Activated naive CD8-positive, alpha-beta T cell treated with anti-CD3 and anti-CD28 coated beads, Interleukin-2, amount 50 U/mL, for 16 hours (primary cell): ENCODE measurements at places on chromosomes 7 and 10.

DNA sequence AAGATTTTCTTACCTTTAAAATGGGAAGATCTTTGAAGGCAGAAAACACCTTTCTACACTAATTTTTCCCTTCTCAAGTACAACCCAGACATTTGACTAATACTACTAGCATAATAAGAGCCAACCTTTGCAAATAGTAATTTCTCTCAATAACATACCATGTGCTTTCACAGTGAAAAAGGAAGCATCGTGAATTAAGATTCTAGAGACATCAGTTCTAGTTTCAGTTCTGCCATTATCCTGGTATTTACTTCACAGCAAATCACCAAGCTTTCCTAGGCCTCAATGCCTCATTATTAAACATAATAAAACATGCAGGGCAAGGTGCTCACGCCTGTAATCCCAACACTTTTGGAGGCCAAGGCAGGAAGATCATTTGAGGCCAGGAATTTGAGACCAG lies 24.9 kb downstream of the GSAP start:
- no peak for DNase-seq

- no peak for DNase-seq
These were observed 294.6 kb upstream of the ZNF32 start for GRCh38 chr10:43943119-43943817.

- DNase-seq = no peak
These were observed 69.9 kb downstream of the ASAH2B start for GRCh38 chr10:50809596-50809995.

DNA sequence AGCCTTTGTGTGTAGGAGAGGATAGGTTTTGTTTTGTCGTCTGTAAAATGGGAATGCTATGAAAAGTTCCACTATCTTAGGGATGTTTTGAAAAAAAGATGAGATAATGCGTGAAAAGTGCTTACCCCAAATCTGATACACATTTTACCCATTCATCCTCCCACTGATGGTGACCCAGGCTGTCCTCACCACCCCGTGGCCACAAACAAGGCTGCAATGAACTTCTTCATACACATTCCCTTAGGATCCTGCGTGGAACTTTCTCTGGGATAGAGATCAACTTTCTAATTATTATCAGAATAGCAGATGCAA lies 399 bp upstream of the OGDHL start:
- DNase-seq = no peak

DNA sequence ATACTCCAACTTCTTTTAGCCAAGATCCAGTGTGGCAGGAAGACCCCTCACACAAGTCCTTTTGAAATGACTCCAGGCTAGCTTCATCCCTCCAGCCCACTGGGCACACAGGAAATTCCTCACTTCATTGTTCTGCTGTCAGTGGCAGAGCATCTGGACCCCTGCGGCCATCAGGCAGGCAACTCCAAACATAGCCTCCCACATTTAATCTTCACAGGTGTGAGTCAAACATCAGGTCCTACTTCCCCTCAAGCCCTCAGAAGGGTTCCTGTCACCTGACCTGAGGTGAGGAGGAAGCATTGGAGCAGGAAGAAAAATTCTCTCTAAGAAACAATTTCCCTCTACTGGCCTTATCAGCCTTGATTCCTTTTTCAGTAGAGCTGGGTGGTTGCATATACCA lies 51.1 kb upstream of the C1GALT1 start:
- DNase-seq = no peak

DNA sequence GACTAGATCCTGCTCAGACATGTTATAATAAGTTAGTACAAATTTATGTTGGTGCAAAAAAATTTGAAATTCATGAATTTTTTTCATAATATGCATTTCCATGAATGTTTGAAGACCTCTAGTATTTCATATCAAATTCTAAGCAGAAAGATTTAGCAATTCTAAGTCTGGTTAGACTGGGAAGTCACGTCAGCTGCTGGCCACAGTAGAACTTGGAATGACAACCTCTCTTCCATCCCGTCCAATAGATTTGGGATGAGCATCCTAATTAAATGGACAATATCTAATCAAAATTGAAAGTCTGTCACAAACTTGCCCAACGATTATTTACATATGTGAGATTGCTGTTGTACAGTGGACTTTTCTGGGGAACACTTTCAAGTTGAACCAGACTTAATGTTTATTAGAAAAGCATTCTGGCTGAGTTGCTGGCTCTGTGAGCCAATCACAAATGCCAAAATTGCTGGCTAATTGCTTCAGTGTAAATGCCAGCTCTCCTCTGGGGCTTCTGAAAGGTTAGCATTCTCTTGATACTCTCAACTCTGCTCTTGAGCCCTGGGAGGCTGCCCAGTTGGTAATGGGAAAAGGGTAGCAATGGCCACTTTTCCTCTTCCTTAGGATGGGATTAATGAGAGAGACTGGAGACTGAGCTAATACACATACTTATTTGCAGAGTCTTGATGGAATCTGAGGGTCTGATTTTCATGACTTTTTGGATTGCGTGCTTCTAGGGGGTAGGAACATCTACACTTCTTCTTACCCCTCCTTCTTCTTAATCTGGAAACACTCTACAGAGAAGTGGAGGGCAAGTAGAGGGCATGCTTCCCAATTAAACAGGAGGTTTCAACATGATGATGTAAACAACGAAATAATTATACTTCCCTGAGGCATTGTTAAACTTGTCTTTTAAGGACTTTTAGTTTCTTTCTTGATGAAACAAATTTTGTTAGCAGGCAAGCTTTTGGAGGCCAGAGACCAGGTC lies 253.5 kb downstream of the BAMBI start:
- no peak for DNase-seq

DNA sequence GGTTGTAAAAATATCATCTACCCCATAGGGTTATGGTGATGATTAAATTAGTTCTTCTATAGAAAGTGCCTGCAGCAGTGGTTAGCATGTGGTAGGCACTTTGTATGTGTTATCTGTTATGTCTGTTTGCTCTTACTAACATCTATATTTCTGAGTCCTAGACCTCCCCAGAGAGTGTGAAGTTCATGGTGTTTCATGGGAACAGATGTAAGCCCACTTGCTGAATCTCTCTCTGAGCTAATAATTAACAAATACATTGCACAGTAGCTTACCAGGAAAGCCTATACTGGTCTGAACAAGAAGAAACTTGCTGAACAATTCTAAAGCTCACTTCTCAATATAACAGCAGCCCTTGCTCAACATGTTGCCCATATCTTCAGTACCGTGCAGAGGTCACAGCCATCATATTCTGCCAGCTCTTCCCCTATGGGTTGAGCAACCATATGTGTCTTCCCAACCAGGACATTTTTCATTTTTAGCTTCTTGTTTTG lies 100.1 kb downstream of the NPSR1 start:
- DNase-seq = no peak

- DNase-seq = no peak
These were observed 790 bp downstream of the ADAM22 start for GRCh38 chr7:87934699-87935383.

DNA sequence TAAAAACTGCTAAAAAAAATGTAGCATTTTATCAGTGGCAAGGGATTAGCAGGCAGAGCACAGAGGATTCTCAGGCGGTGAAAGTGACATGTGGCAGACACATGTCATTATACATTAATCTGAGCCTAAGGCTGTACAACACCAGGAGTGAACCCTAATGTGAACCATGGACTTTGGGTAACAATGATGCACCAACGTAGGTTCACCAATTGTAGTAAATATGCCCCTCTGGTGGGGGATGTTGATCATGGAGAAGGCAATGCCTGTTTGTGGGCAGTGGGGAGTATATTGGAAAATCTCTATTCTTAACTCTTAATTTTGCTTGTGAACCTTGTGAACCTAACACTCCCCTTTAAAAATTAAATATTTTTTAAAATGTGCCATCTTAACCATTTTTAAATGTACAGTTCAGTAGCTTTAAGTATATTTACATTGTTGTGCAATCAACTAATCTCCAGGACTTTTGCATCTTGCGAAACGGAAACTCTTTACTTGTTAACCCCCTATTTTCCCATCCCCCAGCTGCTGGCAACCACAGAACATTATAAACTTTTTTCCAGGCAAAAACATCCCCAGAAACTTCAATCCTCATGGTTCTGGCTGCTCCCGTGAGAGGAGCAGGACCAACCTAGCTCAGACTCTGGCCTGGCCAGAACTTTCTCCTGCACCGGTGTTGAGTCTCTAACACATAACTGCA lies 29.9 kb downstream of the LRRC20 start:
- no peak for DNase-seq

DNA sequence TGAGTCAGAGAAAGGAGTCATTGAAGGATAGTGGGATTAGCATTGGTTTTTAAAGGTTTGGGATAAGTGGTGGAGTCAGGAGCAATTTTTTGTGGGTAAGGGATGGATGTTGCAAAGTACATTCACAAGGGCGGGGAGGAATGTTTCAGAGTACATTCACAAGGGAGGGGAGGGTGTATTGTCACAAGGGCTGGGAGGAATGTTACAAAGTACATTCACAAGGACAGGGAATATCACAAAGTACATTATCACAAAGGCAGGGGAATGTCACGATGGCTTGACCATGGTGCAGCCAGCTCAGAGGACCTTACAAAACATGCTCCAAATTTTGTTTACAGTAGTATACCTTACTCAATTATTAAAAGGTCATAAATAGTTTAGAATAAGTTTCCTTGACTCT lies 30.3 kb downstream of the C1GALT1 start:
- no peak for DNase-seq

GRCh38 chr10:3407208-3407607 lies 234.6 kb upstream of the PITRM1 start:
- DNase-seq = no peak

- DNase-seq = no peak
These were observed 25.7 kb downstream of the PRKAG2 start for GRCh38 chr7:151851145-151851751.

GRCh38 chr7:8433477-8434289 lies at the start of gene NXPH1:
NXPH1 (plus strand) TSS chr7:8433609.
- DNase-seq = no peak

DNA sequence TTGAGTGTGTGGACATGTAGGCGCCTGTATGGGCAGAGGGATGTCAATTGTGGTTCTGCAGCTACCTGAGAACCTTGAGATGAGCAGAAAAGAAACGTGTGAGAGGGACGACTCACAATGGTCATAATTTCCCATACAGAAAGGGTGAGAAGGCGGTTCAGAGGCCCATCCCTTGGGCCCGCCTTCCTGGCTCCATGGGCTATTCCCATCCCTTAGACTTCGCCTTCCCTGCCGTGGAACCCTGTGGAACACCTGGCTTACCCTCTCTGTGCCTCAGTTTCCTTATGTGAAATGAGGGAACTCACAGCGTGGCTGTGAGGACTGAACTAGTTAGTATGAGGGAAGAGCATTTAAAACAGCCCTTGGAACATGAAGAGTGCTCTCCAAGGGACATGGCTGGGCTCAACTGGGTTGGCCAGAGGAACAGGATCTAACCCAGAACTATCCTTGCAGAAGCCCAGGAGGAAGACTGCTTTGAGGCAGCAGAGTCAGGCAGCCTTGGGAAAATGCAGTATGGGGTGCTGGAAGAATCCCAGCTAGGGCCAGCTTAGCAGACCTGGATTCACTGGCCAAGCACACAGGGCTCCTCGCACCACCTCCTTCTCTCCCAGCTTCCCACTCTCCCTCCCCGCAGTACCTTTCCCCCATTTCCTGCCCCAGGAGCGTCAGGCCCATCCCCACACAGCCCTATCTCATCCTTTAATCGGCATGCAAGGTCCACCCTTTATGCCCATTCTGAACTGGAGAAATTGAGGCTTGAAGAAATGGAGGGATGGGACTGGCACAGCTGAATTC lies 11.1 kb upstream of the ZMIZ1 start:
- DNase-seq = no peak

GRCh38 chr7:2544541-2545188 lies 10.7 kb downstream of the BRAT1 start:
- no peak for DNase-seq

DNA sequence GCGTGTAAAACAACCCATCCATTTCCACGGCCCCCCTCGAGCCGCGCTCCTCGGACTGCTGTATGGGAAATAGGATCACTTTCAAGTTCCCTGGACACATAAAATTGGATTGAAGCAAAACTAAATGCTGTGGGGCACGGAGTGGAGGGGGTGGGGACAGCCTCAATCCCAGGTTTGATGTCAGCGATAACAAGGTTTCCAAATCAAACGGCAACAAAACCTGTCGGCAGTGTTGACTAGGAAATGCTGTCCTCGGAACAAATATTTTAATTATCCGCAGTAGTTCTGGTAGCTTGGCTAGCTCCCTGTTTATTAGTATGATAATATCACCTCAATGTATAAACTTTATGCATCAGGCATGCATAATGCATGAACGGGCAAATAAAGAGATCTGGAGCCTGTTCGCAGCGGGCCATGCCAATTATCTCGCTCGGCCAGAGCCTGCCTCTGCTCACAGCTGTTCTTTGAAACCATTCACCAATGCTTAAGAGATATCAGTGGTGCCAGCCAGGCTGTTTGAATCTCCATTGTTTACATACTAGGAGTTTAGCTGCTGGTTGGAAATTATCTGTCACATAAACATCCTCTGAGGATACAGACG lies 161.1 kb downstream of the PAXIP1 start:
- no peak for DNase-seq

DNA sequence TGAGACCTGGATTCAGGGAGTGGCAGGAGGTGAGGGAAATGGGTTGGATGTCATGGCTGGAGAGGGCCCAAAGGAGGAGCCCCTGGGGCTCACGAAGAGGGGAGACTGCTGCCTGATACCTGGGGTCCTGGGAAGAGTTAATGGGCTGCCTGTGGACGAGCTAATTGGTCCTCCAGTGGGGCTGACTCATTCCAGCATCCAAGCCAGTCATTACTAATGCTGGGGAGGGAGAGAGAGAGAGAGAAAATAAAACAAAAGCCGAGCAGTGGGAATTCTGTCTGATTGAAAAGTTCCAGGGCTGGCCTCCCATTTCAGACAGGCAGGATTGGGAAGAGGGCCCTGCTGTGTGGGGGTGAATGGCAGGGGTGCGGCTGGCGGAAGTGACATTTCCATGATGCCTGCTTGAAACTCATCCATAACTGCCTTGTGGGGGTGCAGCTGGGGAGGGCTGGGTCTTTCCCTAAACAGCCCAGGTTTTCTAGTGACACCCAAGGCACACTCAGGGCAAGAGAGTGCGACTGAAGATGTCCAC lies 297.8 kb downstream of the RPS24 start:
- DNase-seq = no peak

- no peak for DNase-seq
These were observed 112.0 kb downstream of the ZEB1 start for GRCh38 chr10:31431021-31431420.

- DNase-seq = no peak
These were observed 175.4 kb downstream of the EXOC4 start for GRCh38 chr7:133428326-133428725.

DNA sequence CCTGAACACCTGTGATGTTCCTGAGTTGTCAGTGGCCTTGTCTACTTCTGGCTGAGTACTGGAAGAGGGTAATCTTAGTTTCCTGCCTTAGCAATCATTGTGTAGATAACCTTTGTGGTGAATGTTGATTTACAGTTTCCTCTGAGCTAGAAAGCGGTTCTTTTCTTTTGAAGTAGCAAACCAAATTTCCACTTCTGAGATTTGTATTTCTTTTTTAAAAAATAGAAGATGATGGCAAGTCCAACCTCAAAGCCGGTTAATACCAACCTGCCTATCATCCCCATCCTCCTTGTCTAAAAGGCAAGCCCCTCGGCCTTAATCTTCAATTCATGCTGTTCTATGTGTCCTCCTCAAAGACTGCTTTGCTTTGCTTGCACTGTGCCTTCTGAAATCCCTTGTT lies 12.5 kb upstream of the PALS2 start:
- no peak for DNase-seq

GRCh38 chr10:17022896-17023295 lies 106.7 kb downstream of the CUBN start:
- no peak for DNase-seq
